ENCODE measurements at places on chromosomes 5 and 9. TPM values are rescaled to one million over a fixed set of nuclear protein-coding genes. Genes with fewer than 3 reads are reported as not detected.

The IL4 gene
- polyA plus RNA-seq = not detected

The SLC46A2 gene
- polyA plus RNA-seq = 0.07 TPM

The FAM169A gene
- polyA plus RNA-seq = 1.8 TPM

The GFI1B gene
- polyA plus RNA-seq = 0.92 TPM

DNA sequence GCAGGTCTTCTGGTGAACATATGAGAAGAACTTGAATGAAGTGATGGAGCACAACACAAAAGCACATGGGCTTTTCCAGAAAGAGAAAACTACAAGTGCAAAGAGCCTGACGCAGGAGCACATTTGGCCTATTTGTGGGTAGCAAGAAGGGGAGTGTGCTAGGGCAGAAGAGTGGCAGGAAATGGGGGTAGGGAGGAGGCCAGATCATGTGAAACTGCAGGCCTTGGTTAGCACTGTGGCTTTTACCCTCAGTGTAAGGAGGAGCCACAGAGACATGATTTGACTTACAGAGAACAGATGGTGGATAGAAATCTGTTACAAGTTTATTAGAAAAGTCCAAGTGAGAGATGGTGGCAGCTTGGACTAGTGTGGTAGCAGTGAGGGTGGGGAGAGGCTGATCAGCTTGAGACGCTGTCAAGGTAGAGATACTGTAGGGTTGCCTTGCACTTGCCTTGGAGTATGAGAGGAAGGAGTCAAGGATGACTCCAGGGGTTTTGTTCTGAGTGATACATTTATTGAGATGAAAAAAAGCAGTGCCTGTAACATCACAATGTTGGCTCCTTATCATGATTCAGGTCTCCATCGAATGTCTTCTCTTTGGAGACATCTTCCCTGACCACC is 126.7 kb downstream of the PPP2R2B start:
- H3K27me3 ChIP-seq = no peaks in the 10 kb centered on the region
- no peaks in the 10 kb centered on the region for H3K4me1 ChIP-seq
- no peak overlapping the region for H3K4me3 ChIP-seq
- H3K27ac ChIP-seq = no peak overlapping the region
- DNase-seq = no peak

DNA sequence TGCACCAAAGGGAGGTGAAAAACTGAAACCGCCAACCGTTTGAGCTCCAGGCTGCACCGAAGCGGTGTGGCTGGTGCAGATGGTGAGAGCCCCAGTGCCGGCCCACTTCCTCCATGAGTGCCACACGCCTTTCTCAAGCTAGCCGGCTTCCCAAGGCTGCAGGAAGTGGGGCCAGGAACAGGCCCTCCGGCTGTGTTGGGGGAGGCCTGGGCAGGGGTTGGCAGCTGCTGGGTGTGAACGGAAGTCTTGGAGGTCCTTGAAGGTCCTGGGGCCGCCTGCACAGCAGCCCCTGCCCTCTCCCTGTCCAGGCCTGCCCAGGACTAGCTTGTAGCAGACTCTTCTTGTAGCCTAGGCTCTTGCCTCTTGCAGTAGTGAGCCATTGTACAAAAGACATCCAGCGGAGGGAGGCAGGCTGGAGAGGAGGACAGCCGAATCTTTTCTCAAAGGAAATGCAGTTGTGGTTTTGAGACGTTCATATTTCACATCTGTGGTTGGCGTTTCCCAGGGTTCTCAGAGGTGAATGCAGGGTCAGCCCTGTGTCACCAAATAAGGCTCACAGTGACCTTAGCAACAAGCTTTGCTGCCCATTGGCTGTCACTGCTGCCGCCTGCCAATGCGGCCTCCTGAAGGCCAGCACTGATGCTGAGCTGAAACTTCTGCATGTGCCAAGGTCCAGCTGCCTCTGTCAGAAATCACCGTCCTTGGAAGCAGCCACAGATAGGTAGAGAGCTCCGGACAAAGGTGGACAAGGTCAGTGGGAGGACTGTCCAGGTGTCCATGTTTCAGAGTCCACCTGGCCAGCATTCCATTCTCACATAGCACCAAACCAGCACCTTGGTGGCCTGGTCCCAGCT is 23.9 kb downstream of the IRF1 start:
- no peaks in the 10 kb centered on the region for H3K36me3 ChIP-seq
- H3K27me3 ChIP-seq = no peaks in the 10 kb centered on the region
- no peak overlapping the region for H3K4me3 ChIP-seq
- peak overlapping the region; percentile 44 for H3K27ac ChIP-seq
- peaks cover 48% of the 10 kb centered on the region for H3K4me1 ChIP-seq

DNA sequence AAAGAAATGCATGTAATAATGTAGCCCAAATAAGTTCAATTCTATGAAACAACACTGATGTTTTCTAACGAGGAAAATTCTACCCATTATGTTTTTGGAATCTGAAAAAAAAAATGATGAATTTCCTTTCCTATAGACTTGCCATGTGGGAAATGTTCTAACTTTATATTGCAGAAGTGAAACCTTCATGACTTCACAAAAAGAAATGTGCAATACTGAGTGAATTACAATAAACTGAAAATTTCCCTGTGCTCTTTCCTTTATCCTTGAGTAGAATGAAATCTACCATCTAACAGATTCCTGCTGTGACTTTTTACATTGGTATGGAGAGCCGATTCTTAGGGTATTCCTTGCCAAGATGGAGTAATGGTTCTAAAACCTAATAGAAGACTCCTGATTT is 1622.5 kb downstream of the MAT2B start:
- no peaks in the 10 kb centered on the region for H3K27me3 ChIP-seq
- H3K36me3 ChIP-seq = no peaks in the 10 kb centered on the region
- H3K4me3 ChIP-seq = no peak overlapping the region
- DNase-seq = no peak
- H3K27ac ChIP-seq = no peak overlapping the region

GRCh38 chr9:93967020-93967803 is 12.1 kb upstream of the BARX1 start:
- peak; percentile 58 for DNase-seq
- H3K4me3 ChIP-seq = no peak overlapping the region
- H3K27me3 ChIP-seq = peaks cover 8% of the 10 kb centered on the region
- no peaks in the 10 kb centered on the region for H3K36me3 ChIP-seq
- no peak overlapping the region for H3K27ac ChIP-seq

GRCh38 chr9:80144406-80144805 is 572.6 kb downstream of the TLE4 start:
- no peak overlapping the region for H3K27ac ChIP-seq
- no peak overlapping the region for H3K4me3 ChIP-seq
- no peaks in the 10 kb centered on the region for H3K36me3 ChIP-seq
- no peaks in the 10 kb centered on the region for H3K4me1 ChIP-seq
- H3K27me3 ChIP-seq = no peaks in the 10 kb centered on the region

- H3K4me3 ChIP-seq = no peak overlapping the region
- H3K36me3 ChIP-seq = no peaks in the 10 kb centered on the region
- no peaks in the 10 kb centered on the region for H3K4me1 ChIP-seq
These were observed 45.5 kb upstream of the CDC42SE2 start for GRCh38 chr5:131218392-131218791.

DNA sequence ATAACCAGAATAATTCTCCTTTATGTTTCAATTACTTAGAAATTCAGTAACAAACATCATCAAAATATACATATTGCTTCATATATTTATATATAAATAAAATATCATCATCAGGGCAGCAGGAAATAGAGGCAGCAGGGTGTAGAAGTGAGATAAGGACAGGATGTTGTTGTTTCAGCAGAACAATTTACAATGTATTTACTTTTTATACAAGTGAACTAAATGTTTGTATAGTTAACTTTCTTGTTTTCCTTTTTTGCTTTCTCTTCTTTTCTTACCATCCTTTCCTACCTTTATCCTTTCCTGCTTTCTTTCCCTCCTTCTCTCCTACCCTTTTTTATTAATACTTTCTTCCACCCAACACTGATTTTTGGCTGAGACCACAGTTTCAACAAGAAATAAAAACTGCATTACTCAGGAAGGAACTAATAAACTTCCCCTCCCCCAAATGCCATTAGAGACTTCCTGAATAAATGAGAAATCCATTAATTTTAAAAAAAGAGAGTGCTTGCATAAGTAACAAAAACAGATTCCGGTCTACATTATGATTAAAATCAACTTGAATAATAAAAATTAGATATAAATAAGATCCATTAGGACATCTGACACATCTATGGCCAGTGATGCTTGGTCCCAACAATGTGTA is 159.8 kb upstream of the ACOT12 start:
- H3K4me1 ChIP-seq = no peaks in the 10 kb centered on the region
- DNase-seq = no peak
- no peaks in the 10 kb centered on the region for H3K27me3 ChIP-seq
- no peak overlapping the region for H3K27ac ChIP-seq

DNA sequence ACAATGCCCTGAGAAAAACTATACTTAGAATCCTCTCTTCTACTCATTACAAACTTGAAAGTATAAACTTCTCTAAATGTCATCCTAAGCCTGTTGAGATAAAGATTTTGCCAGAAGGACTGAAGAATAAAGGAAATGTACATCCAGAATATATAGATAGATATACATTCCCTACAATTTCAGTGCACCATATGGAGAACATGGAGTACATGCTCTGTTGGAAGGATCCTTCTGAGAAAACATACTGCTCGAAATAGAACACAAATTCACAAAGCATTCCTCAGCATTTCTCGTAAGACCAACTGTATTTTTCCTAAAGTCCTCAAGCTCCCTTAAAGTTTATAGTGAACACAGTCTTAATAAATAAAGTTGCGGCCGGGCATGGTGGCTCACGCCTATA is 69.7 kb upstream of the RASA1 start:
- no peaks in the 10 kb centered on the region for H3K36me3 ChIP-seq
- no peak for DNase-seq
- no peaks in the 10 kb centered on the region for H3K4me1 ChIP-seq
- no peaks in the 10 kb centered on the region for H3K27me3 ChIP-seq
- H3K27ac ChIP-seq = no peak overlapping the region

GRCh38 chr5:94791829-94792228 is 173.4 kb downstream of the SLF1 start:
- H3K4me3 ChIP-seq = no peak overlapping the region
- H3K4me1 ChIP-seq = no peaks in the 10 kb centered on the region
- H3K27me3 ChIP-seq = no peaks in the 10 kb centered on the region
- H3K36me3 ChIP-seq = no peaks in the 10 kb centered on the region
- H3K27ac ChIP-seq = no peak overlapping the region

GRCh38 chr9:116191576-116192415 is 38.2 kb downstream of the PAPPA start:
- no peak overlapping the region for H3K4me3 ChIP-seq
- no peaks in the 10 kb centered on the region for H3K36me3 ChIP-seq
- no peak for DNase-seq
- no peak overlapping the region for H3K27ac ChIP-seq
- no peaks in the 10 kb centered on the region for H3K27me3 ChIP-seq
- H3K4me1 ChIP-seq = no peaks in the 10 kb centered on the region

- peaks cover 53% of the 10 kb centered on the region for H3K4me1 ChIP-seq
- H3K4me3 ChIP-seq = no peak overlapping the region
- H3K27me3 ChIP-seq = no peaks in the 10 kb centered on the region
- H3K36me3 ChIP-seq = no peaks in the 10 kb centered on the region
- peak overlapping the region; percentile 89 for H3K27ac ChIP-seq
- no peak for DNase-seq
These were observed 41.9 kb downstream of the COL15A1 start for GRCh38 chr9:98985596-98985995.

- no peaks in the 10 kb centered on the region for H3K27me3 ChIP-seq
- no peaks in the 10 kb centered on the region for H3K4me1 ChIP-seq
- H3K27ac ChIP-seq = no peak overlapping the region
- DNase-seq = no peak
These were observed 96.6 kb downstream of the ISL1 start for GRCh38 chr5:51479840-51480239.

DNA sequence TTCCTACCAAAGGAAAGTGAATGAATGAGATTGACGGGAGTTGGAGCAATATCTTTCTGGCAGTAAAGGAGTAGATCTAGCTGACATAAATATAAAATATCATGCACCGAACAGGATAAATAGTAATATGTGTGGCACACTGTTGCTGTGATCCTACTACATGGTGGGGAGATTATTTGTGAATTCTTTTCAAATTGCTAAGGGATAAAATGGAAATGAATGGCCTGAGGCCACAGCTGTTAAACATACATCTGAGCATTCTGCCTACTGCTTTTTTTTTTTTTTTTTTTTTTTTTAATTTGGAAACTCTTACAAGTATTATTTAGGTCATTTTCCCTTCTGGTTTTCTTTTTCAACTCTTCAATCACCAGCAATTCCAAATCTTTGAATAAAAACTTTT is 66.8 kb downstream of the MEF2C start:
- H3K27me3 ChIP-seq = no peaks in the 10 kb centered on the region
- no peak overlapping the region for H3K27ac ChIP-seq
- no peak overlapping the region for H3K4me3 ChIP-seq
- no peaks in the 10 kb centered on the region for H3K4me1 ChIP-seq

- H3K4me1 ChIP-seq = no peaks in the 10 kb centered on the region
- no peaks in the 10 kb centered on the region for H3K36me3 ChIP-seq
- DNase-seq = no peak
- H3K27ac ChIP-seq = no peak overlapping the region
- no peaks in the 10 kb centered on the region for H3K27me3 ChIP-seq
- no peak overlapping the region for H3K4me3 ChIP-seq
These were observed 436.2 kb downstream of the GABRG2 start for GRCh38 chr5:162503796-162504195.

- H3K27me3 ChIP-seq = peaks cover 22% of the 10 kb centered on the region
- H3K36me3 ChIP-seq = no peaks in the 10 kb centered on the region
- H3K4me1 ChIP-seq = peaks cover 17% of the 10 kb centered on the region
- no peak overlapping the region for H3K27ac ChIP-seq
These were observed 1.3 kb upstream of the TRIM36 start for GRCh38 chr5:115170929-115171510.

GRCh38 chr9:70110194-70111041 is 66.8 kb downstream of the MAMDC2 start:
- peaks cover 67% of the 10 kb centered on the region for H3K36me3 ChIP-seq
- no peak for DNase-seq
- peaks cover 75% of the 10 kb centered on the region for H3K4me1 ChIP-seq
- H3K27me3 ChIP-seq = no peaks in the 10 kb centered on the region

DNA sequence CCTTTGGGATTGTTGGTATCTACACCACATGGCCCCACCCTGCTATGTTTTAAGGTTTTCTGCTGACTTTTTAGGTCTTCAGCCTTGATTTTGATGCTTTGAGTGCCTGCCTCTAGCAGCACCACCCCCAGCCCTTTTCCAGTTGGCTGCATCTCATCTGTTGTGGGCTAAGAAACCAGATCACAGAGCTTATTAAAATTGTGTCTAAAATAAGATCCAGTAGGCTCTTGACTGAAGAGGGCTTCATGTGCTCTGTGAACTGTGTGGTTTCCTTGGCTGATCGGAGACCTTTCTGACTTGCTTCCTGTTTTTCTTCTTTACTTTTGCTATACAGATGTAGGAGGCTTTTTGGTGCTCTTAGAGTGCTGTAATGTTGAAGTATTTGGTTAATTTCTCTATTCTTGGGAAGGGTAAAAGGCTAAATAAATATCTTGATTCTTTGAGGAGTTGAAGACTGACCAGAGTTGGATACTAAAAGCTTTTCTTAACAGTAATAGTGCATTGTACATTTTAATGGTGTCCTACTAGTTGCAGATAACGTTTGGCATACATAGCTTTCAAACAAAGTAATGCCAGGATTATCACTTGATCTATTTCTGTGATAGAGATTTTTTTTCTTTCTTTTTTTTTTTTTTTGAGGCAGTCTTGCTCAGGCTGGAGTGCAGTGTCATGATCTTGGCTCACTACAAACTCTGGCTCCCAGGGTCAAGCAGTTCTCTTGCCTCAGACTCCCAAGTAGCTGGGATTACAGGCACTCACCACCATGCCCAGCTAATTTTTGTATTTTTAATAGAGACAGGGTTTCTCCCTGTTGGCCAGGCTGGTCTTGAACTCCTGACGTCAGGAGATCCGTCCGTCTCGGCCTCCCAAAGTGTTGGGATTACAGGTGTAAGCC is 4.5 kb downstream of the UBE2D2 start:
- peak; percentile 22 for DNase-seq
- peaks cover 60% of the 10 kb centered on the region for H3K4me1 ChIP-seq
- H3K27me3 ChIP-seq = no peaks in the 10 kb centered on the region
- H3K27ac ChIP-seq = peak overlapping the region; percentile 45
